Activated effector memory CD4-positive, alpha-beta T cell treated with Interleukin-2 at 50 U/mL for 16 hours (primary cell): ENCODE measurements at places on chromosomes 3 and 15.

DNA sequence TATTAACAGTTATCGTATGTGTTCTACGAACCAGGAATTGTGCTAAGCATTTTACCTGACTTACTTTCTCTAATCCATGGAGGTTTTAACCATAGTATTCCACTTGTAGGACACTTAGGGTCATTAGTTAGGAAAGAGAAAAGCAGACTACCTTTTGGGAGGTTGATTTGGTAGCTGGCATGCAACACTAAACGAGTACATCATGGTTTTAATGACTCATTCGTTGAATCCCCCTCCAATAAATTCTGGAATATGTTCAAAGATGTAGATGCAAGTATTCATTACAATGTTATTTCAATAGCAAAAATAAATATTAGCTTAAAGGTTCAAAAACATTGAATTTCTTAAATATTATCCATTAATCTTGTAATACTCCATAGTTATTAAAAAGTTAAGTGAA lies 162.5 kb downstream of the FMN1 start:
- no peak for DNase-seq

DNA sequence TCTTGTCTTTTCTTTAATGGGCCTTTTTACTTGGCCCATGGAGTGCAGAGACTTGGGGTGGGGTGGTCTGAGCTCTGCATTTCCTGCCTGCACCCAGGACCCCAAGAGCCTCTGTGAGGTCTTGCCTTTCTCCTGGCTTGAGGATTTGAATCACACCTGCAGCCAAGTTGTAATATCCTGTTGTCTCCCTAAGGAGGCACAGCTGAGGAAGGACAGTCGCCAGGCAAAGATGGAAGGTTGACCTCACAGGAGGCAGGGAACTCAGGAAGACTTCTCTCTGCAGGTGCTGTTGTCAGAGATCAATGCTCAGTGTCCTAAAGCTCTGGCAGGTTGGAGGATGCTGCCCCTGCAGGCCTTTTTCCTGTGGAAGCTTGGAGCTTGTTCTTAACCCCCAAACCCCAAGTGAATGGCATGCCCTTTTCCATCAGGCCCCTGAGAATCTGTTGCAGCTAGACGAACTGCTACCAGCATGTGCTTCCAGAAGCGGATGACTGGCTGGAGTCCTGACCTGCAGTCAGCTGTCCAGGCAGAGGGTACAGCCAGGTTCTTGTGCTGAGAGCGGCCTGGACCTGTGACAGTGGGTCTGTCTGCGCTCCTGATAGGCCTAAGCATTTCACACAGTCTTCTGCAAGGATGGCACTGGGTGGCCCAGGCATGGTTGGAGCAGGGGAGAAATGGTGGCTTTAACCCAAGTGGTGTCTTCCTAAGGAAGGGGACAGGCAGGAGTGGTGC lies 120.0 kb downstream of the EEFSEC start:
- no peak for DNase-seq

DNA sequence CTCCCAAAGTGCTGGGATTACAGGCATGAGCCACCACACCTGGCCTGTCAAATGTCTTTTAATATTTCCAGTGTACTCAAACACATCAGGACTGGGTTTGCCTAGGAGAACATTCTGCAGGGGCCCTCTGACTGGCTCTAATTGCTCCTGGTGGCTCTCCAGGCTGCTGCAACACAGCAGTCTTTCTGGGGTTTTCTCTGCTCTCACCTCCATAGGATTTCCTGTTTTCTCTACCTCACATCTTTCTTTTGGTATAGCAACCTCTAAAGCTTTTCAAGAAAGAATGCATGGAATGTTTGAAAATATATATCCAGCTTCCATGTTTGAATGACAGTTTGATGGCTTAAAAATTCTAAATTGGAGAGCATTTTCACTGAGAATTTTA lies 83.3 kb upstream of the IGSF10 start:
- no peak for DNase-seq

GRCh38 chr15:66261056-66261455 lies 7.5 kb upstream of the MEGF11 start:
- no peak for DNase-seq

GRCh38 chr3:142819179-142819578 lies 69.7 kb downstream of the PCOLCE2 start:
- no peak for DNase-seq

DNA sequence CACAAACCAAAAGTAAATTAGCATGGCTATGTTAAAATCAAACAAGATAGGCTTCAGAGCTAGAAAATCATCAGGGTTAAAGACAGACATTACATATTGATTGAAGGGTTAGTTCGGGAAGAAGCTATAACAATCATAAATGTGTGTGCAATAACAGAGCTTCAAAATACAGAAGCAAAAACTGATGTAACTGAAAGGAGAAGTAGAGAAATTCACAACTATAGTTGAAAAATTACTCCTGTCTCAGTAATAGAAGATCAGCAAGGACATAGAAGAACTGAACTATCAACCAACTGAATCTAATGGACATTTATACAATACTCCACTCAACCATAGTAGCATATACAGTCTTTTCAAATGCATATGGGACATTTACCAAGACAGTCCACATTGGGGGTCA lies 59.4 kb downstream of the MCTP2 start:
- DNase-seq: no peak

- DNase-seq: no peak
Observed at GRCh38 chr3:141235661-141236171, 4.1 kb downstream of the PXYLP1 start.

GRCh38 chr3:144114767-144115166 lies 143.1 kb downstream of the DIPK2A start:
- no peak for DNase-seq

DNA sequence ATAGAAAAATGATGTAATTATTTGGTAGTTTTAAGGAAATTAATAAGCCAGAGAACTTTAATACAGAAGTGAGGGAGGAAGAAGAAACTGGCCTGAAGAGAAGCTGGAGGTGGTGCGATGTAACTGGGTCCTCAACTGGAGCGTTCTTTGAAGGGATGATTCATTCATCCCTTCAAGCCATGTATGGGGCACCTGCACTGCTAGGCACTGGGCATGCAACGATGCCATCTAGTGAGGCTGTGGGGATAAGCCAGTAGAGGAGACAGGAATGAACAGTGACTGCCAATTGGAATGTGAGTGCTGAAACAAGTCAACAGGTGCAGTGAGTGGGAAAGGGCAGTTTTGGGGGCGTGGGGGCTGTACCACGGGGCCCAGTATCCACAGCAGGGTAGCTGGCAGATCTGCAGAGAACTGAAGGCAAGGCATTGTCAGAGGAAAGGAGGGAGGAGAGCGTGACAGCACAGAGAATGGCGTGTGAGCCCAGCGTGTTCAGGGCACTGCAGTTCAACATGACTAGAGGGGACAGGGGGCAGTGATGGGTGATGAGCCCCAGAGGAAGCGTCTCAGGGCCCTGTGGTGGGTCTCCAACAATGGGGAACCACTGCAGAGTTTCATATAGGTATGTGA lies 3.8 kb upstream of the KIF23 start:
- DNase-seq: no peak

DNA sequence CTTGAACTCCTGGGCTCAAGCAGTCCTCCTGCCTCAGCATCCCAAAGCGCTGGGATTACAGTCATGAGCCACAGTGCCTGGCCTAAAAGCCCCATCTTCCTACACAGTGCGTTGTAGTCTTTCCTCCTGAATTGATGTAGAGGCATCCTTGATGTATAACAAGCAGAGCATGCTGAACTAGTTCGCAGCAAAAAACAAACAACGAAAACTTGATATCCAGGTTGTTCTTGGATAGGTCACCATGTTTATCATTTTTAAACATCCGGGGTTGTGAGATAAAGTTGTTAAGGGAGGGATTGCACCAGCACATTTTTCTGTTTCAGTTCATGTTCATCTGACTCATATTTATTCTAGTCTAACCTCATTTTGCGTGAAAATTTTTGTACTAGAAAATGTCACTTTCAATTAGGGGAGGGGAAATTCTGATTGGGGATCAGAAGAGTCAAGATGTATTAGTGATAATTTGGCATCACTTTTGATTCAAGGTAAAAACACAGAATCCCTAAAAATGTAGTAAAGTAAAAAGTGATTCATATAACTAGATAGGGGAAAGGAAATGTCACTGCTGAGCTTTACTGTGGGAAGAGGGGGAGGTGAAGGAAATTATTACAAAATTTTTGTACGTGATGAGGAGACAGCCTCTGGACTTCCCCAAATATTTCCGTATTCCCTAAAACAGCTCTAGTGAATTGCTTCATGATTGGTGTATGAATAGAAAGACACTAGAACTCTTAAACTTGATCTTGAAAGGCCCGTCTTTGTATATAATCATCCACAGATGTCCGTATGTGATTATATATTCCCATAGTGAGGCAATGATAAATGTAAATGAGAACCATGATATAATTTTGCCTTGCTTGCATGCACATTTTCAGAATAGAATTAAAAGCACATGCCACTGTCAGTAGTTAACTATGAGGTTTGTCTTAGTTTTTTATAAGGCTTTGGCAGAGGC lies 22.9 kb downstream of the RAB8B start:
- no peak for DNase-seq

GRCh38 chr3:2765002-2765579 lies 345.1 kb downstream of the IL5RA start:
- DNase-seq: no peak
